ENCODE measurements at places on chromosomes 2 and 18.

GRCh38 chr2:193973781-193974180, 1683.2 kb upstream of the SLC39A10 start:
- DNase-seq: no peak

- DNase-seq: no peak
Measured at GRCh38 chr2:240149943-240150784, 9.7 kb upstream of the OTOS start.

DNA sequence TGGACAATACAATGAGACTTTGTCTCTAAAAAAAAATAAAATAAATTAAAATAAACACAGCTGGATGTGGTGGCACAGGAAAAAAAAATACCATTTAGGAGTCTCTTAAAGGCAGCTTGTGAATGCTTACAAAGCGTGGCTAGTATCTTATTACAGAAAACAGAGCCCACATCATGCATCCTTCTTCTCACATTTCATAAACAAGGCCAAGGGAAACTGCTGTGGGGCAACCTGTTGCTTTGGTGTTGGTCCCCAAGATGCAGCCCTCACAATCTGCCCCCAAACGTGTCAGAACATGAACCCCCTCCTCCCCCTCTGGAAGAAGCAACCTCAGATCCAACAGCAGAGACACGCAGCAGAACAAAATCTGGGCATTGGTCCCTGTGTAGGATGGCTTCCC, 2.6 kb downstream of the SLC14A1 start:
- no peak for DNase-seq

GRCh38 chr2:95019572-95019971, 5.9 kb upstream of the MAL start:
- DNase-seq: no peak

GRCh38 chr2:110931648-110932047, 189.1 kb upstream of the BCL2L11 start:
- DNase-seq: no peak

- DNase-seq: no peak
Measured at GRCh38 chr18:50836521-50836957, 16.7 kb upstream of the MRO start.

GRCh38 chr18:21303445-21303844, 61.4 kb downstream of the GREB1L start:
- DNase-seq: no peak

- no peak for DNase-seq
Measured at GRCh38 chr2:203694191-203694590, 12.2 kb upstream of the CD28 start.

DNA sequence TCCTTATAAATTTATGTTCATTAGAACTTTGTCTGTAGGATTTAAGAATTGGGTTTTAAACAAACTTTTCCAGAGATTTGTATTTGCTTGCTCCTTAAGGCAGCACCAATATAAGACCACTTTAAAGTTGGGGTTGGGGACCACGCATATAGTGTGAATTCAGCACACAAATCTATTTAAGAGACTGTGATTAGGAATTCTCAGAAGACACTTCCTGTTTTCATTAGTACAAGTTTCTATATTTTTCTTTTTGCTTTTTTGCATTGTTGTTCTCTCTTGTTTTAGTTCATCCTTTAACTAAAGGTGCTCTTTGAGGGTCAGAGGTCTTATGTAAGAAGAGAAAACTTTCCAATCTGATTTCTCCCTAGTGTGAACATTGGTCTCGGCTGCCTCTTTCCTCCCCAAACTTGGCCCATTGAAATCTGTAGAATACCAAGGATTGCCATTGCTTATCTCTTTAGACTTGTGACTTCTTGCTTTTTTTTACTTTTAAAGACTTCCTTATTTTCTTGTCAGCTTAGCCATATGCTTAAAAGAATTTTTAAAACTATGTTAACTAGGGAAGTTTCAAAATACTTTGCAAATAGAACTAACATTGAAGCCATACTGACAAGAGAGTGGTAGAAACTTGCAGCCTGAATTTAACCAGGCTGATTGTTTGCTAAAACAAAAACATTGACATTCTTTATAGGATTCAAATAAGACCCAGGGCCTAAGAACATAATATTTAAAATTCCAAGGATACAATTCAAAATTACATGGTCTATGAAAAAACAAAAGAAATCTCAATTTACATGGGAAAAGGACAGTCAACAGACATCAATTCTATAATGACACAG, 264.1 kb upstream of the FN1 start:
- no peak for DNase-seq
